ENCODE measurements at places on chromosomes 3 and 15. TPM values are rescaled to one million over a fixed set of nuclear protein-coding genes. Genes with fewer than 3 reads are reported as not detected.

The PAK6 gene
- not detected for total RNA-seq

The GOLGA8S gene
- not detected for total RNA-seq

DNA sequence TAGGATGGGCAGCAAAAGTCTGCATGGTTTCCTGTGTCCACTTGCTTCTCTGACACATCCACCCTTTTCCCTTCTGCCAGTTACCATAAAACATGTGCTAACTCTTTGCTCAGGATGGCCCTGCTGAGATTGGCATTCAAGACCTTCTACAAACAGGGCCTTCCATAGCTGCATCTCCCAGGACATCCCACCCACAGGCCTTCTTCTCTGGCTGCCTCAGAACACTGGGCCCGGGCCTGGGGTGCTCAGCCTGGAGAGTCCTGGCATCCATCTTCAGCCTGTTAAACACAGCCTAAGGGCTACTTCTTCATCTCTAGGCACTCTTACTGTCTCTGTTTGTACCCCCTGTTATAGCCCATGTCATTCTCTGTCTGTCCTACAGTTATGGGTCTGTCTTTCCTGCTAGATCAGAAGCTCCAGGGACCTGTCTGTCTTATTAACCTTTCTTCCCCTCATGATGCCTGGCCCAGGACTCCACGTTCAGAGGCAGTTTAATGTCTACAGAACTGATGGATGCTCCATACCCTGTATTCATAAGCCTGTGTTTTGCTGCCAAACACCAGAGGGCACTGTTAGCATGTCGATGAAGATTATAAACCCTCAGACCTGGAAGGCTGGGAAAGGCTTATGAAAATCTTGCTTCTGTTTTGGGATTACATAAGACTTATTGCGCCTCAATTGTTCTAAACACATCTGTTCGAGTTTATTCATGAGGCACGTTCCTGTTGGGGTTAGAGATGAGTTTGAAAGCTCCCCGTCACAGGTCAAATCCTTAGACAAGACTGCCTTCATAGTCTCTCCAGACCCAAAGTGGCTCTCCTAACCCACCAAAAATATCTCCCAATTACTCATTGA is 16.5 kb downstream of the SEMA3G start:
- peak; percentile 74 for DNase-seq

The CFAP100 gene
- not detected for total RNA-seq

GRCh38 chr15:35047528-35047927 is 37.6 kb downstream of the NANOGP8 start:
- DNase-seq = no peak

- peak; percentile 27 for DNase-seq
Observed at GRCh38 chr15:78808550-78808949, 2.7 kb downstream of the ADAMTS7 start.

The SLC22A13 gene
- total RNA-seq = 0.15 TPM

DNA sequence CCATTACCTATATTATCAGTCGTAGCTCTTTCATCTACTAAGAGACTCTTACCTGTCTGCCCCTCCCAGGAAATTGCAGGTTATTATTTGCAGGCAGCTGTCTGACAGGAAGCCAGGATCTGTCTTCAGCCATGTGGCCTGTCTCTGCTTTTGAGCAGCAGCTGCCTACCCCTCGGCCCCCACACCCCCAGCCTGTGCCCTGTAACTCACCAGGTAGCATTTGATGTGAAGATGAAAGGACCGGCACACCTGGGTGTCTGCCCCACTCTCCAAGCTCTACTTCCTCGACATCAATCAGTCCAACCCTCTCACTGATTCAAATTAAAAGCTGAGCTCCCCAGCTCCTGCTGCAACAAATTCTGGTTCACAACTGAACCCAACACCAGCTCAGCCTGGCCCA is 197.2 kb upstream of the CTNNB1 start:
- DNase-seq = no peak

The KBTBD8 gene
- 1.6 TPM for total RNA-seq

The PLA2G4B gene
- 0.62 TPM for total RNA-seq

The TMEM266 gene
- 0.16 TPM for total RNA-seq

The EDEM1 gene
- 46.9 TPM for total RNA-seq

DNA sequence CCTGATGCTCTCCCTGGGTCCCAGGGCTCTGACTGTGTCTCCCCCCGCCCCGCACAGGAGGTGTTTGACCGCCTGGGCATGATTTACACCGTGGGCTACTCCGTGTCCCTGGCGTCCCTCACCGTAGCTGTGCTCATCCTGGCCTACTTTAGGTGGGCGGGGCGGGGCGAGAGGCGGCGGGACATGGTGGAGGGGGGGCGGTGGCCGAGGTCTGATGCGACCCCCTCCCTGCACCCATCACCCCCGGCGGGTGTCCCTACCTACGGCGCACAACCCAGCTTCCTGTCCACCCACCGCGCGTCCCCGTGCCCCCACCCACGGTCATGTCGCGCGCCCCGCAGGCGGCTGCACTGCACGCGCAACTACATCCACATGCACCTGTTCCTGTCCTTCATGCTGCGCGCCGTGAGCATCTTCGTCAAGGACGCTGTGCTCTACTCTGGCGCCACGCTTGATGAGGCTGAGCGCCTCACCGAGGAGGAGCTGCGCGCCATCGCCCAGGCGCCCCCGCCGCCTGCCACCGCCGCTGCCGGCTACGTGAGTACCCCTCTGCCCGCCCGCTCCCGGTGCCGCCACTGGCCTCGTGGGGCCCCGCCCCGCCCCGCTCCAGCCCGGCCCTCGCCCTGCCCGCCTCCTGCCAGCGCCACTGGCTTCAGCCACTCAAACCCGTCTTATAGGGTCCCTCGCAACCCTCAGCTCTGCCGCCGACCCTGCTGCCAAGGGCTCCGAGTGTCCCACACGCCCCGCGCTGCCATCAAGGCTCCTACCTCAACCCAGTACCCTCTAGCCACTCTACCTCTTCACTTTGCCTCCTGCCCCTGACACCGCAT is 21.0 kb downstream of the PTH1R start:
- no peak for DNase-seq

The SCAMP5 gene
- total RNA-seq = 6.7 TPM

The STRIT1 gene
- not detected for total RNA-seq

- peak; percentile 8 for DNase-seq
Observed at GRCh38 chr3:120348065-120348990, 826 bp downstream of the LRRC58 start.

DNA sequence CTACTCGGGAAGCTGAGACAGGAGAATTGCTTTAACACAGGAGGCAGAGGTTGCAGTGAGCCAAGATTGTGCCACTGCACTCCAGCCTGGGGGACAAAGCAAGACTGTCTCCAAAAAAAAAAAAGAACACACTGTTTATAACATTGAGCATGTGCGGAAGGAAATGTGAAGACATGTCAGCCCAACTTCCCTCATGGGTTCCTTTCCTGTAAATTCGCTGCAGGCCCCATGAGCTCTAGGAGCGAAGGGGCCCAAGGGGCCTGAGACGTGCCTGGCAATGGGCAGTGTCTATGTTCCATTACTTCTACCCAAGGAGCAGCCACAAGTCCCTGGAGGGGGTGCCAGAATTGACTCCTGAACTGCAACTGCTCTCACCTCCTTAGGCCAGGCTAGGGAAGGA is 3.2 kb downstream of the PFKFB4 start:
- no peak for DNase-seq

The CLDN18 gene
- total RNA-seq = not detected

DNA sequence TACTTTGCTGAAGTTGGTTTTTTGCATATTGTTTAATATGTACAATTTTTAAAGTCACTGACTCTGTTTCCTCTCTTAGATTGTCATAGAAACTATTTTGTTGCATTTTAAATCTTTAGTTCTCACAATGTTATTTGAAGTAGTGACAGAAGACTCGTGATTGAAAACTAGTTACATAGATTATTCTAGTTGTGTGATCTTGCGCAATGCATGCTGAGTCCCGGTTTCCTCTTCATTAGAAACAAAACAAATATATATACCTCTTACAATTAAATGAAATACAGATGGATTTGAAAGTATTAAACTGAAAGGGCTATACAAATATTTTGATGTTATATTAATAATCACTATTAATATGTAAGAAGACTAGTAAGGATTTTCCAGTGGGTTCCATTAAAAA is 333.0 kb downstream of the LPP start:
- no peak for DNase-seq

DNA sequence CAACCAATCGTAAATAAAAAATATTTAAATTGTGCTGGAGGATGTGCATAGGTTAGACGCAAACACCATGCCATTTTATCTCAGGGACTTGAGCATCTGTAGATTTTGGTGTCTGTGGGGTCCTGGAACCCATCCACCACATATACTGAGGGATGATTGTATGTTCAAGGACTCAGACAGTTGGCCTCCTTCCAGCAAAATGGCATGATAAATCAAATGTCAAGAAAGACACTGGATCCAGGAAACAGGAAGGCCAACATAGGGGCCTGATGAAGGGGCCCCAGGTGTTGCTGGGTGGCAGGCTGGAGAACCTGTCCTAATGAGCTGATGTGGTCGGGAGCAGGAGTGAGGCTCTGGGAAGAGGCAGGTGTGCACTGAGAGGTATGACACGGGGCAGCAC is 289.5 kb downstream of the GABRG3 start:
- DNase-seq = no peak

The AEN gene
- 72.4 TPM for total RNA-seq

DNA sequence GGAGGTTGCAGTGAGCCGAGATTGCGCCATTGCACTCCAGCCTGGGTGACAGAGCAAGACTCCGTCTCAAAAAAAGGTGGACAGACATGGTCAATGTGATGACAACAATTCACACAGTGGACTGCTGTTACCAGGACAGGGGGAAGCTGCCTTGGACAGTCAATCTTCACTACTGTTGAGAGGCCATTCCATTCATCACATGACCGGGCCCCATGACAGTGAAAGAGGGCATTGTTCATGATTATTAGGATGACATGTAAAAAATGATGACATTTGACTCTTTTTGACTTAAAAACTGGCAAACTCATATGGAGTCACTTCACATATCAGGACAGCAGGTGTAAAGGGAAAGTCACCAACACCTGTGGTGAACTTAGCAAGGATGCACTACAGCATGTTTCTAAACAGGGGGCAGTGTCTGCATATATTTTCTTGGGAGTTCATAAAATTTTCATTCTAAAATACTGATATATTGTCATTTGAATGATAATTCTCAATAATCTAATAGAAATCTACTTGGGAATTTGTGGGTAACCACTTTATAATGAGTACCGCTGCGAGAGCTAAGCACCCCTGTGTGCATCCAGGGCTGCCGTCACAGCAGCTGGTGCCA is 34.2 kb upstream of the LDHAL6B start:
- DNase-seq = no peak

DNA sequence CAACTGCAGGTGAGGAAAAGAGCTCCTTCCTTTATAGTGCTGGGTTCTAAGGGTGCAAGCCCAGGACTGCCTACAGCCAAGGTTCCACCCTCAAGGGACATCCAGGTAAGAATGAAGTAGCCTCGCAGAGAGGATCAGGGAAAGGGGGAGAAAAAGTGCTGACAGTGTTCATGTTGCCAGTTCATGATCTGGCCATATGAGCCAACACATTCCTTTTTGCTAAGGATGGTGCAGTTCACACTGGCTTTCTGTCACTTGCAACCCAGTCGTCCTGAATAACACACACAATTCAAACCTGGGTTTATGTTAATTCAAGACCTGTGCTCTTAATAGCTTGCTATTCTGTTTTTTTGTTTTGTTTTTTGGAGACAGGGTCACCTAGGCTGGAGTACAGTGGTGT is 9.0 kb downstream of the CLN6 start:
- DNase-seq = no peak

- no peak for DNase-seq
Observed at GRCh38 chr15:30889196-30889595, 14.5 kb upstream of the FAN1 start.

The CPB1 gene
- not detected for total RNA-seq

- peak; percentile 5 for DNase-seq
Observed at GRCh38 chr3:72848703-72849081, 447 bp upstream of the SHQ1 start.

The SERPINI2 gene
- not detected for total RNA-seq

- no peak for DNase-seq
Observed at GRCh38 chr3:143363949-143364348, 244.4 kb downstream of the CHST2 start.

DNA sequence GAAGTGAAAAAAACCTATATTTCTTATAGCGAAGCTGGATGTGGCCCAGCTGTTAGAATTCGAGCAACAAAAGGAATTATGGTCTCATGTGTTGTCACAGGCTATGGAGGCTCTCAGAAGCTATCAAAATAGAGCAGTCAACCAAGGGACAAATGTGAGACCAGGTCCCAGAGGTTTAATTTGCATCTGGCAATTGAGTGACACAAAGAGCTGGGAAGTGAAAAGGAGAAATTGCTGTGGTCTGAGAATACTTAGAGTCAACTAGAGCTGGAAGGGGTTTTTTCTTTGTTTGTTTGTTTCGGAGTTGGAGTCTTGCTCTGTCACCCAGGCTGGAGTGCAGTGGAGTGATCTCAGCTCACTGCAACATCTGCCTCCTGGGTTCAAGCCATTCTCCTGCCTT is 61.3 kb upstream of the SMAD3 start:
- DNase-seq = no peak

The ZNF80 gene
- not detected for total RNA-seq

DNA sequence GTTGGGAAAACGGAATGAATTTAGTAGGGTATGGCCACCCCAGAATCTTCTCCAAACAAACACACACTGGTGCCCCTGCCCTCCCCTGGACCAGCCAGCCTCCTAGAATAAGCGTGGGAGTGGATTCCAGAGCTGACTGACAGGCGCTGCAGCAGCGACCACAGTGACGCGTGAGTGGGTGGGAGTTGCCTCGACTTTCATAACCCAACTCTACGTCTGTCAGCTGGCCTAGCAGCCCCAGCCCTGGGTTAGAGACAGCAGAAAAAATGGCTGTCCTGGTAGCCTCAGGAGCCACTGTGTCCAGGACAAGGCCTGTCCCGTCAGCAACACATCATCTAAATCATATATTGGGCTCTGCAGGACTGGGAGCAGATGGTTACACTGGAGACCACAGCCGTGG is 10.0 kb downstream of the PLA2G4B start:
- DNase-seq = no peak

The DCLK3 gene
- total RNA-seq = not detected

- no peak for DNase-seq
Observed at GRCh38 chr3:67302489-67302888, 304.4 kb downstream of the KBTBD8 start.
